Pons (tissue), 1 donor: ENCODE measurements at places on chromosomes 7 and 10.

DNA sequence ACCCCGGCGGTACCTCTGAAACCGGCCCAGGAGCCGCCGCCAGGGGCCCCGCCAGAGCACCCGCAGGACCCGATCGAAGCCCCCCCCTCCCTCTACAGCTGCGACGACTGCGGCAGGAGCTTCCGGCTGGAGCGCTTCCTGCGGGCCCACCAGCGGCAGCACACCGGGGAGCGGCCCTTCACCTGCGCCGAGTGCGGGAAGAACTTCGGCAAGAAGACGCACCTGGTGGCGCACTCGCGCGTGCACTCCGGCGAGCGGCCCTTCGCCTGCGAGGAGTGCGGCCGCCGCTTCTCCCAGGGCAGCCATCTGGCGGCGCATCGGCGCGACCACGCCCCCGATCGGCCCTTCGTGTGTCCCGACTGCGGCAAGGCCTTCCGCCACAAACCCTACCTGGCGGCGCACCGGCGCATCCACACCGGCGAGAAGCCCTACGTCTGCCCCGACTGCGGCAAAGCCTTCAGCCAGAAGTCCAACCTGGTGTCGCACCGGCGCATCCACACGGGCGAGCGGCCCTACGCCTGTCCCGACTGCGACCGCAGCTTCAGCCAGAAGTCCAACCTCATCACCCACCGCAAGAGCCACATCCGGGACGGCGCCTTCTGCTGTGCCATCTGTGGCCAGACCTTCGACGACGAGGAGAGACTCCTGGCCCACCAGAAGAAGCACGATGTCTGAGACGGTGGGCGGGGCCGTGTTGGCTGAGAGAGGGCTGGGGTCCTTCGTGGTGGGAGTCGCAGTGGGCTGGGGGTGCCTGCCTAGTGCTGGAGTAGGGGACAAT is 3.8 kb downstream of the REPIN1 start:
- DNase-seq: no peak

DNA sequence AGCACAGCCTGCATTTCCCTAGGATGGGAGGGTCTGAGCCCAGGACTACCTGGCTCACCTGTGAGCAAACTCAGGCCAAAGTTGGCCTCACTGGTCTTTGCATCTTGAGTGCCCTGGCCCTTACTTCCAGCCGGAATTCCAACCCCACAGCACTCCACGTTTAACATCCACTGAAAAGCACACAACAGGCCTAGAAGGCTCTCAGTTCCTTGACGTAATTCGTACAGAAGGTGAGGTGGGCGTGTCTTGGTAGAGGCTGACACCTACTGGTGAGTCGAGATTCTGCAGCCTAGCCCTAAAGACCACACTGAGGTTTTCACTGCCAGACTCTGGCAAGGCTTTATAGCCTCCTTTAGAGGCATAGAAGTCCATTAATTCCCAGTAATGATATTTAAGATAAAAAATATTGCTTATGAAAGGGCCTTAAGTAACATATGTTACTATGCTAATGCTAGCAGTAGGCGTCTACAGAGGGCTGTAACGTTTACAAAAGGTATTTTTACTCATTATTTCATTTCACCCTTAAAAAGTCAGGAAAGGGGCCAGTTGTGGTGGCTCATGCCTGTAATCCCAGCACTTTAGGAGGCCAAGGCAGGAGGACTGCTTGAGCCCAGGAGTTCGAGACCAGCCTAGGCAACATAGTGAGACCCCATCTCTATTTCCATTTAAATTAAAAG is 95.8 kb downstream of the HIP1 start:
- no peak for DNase-seq

- DNase-seq: no peak
These were observed 36.7 kb upstream of the ABLIM1 start for GRCh38 chr10:114694752-114695151.

DNA sequence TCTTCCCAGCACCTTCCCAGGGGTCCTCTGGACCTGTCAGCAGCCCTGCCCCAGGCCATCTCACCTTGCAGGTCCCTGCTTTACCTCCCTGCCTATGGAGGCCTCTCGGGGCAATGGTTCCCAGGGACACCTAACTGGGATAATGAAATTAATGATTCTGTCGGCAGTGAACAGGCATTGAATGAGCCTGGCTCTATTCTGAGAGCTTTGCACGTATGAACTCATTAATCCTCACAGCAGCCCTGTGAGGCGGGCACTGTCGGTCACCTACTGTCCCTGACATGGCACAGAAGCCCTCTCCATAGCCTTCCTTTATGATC is 22.9 kb downstream of the ADCYAP1R1 start:
- no peak for DNase-seq

DNA sequence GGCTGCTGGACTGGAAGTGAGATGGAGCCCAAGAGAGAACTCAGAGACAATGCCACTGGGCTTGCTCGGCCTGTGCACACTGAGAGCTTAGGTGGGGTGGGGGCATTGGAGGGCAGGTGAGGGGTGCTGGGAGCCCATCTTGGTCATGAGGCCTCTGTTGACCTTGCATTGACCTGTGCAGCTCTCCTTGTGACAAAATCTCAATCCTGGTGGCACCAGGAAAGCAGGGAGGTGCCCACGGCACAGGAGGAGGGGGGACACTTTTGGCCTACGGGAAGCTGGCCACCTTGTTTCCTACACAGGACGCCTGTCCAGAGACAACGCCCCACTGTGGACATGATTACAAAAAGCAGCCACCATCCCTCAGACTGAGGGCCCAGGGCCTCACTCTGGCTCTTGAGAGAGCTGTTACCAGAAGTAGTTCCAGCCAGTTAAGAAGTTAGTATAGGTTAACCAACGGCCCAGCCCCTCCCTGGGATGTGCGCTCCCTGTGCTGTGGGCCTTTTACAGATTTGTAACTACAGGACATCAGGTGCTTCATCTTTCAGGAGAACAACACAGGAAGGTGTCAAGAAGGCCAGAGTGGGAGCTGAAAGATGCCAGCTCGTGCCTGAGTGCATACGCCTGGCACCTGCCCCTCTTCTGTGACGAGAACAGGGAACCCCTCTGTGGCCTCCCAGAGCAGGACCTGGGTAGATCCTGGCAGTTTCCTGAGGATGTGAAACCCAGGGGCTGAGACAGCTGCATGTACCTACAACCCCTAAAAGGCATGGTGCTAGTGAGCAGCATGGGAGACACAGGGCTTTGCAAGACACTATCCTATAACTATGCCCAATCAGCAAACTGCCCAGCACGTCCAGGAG is 10.3 kb downstream of the PKD1L1 start:
- DNase-seq: no peak

GRCh38 chr7:4195660-4196059 is 486.4 kb upstream of the FOXK1 start:
- no peak for DNase-seq

DNA sequence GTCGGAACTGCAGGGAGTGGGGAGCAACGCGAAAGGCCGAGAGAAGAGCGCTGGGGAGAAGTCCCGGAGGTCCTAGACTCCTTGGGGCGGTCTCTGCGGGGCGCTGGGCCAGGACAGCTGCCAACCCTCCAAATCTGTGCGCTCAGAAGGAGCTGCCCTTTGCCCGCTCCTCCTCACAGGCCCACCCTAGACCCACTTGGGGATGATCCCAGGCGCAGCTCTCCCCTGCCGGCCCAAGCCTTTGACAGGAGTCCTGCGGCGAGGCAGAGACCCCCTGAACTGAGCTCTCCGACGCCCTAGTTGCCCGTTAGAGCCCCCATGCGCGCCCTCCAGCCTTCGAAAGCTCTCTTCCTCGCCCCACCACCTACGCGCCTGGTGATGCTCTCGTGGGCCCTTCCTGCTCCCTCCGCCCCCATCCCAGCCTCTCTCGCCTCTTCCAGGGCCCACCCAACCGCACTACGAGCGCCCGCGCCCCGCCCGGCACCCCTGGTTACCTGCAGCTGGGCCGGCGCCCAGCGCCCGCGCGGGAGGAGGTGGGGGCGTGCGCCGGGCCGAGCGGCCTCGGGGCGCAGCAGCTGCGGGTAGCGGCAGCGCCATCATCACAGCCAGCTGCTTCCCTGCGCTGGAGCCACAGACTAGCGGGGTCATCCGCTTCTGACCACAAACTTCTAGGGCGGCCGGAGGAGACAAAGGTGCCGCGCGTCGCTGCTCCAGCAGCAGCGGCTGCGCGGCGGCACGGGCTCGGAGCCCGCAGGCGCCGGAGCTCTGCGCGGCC is 353.4 kb downstream of the DNAJB6 start:
- peak; percentile 3 for DNase-seq

- DNase-seq: no peak
These were observed 123.5 kb upstream of the BMPER start for GRCh38 chr7:33781796-33782195.

DNA sequence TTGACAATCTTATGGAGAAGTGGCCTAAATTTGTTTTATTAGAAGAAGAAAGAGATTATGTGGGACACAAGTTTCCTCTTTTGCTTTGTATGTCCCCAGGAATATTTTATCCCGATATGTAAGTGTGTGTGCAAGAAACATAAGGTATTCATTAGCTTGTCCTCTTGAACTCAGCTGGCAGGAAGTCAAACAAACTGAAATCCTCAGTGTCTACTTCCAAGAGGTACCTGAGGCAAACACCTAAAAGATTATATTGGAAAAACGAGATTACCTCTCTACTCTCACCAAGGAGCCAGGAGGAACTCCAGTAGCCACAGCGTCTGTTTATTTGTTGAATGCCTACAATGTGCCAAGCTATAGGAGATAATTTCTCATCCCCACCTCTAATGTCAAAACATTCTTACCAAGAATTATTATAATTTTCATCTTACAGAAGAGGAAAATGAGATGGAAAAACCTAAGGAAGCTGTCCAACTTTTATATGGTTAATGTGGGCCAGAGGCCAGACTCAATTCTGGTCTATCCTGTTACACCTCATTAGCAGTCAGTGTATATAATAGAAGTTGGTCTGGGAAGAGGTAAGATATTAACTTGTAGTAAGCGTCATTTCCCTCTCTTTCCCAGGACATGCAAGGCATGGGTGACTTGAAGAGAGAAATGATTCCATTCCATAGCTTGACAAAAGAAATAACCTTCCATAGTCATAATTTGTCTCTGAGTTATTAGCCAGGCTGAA is 692.7 kb downstream of the MAGI2 start:
- no peak for DNase-seq

- DNase-seq: no peak
These were observed 708.9 kb downstream of the POM121L12 start for GRCh38 chr7:53744403-53744760.
